Stimulated activated CD4-positive, alpha-beta T cell treated with anti-CD3 and anti-CD28 coated beads, Interleukin-1b, Interleukin-23, amount 100 ng/mL, for 4 hours (primary cell): ENCODE measurements at places on chromosomes 5 and 9.

GRCh38 chr5:79689541-79690466 is at the start of gene CMYA5:
Gene CMYA5, plus strand, starts transcription at chr5:79689836. Its CDS starts 72 bp downstream, at chr5:79689908.
- DNase-seq, result no peak

GRCh38 chr9:125608489-125609224 is 98.4 kb downstream of the MAPKAP1 start:
- no peak for DNase-seq

- DNase-seq, result no peak
Measured at GRCh38 chr9:110592044-110592830, 12.7 kb upstream of the SVEP1 start.

DNA sequence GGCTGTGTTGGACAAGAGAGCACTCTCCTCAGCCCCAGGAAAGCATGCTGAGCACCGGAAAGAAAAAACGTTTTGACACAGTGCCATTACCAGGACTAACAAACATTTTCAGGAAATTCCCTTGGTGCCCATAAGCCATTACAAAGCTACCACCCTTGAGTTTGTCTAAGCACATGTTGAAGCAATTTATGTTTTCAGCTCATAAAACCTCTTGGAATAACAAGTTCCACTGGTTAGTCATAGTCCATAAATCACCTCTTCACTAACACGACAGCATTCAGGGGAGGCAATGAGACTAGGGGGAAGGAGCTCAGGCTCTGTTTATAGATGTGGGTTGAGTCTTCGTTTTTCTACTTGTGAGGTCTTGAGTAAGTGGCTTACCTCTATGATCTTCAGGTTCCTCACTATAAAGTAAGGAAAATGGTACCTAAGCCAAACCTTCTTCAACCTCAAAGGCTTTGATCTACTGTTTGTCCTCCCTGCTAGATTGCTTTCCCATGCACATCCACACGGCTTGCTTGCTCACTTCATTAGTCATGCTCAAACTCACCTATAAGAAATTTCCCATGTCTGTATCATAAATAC is 65.4 kb downstream of the DRD1 start:
- no peak for DNase-seq

DNA sequence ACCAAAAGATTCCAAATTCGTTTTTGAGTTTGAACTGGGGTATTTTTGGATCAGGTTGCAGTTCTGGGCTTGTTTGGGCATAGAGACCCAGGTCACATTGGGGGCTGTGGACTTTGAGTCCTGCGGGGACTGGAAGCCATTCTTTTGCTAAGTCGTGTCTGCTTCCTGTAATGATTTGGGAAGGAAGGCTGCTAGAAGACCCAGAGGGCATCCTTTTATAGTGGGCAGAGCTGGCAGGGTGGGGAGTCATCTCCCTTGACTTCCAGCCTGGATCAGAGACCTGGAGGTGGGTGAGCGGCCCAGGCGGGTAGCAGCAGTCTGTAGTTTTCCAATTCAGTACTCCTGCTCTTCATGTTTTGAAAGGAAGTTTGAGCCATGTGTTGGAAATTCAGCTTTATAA is 11.3 kb downstream of the ZNF618 start:
- DNase-seq, result no peak

DNA sequence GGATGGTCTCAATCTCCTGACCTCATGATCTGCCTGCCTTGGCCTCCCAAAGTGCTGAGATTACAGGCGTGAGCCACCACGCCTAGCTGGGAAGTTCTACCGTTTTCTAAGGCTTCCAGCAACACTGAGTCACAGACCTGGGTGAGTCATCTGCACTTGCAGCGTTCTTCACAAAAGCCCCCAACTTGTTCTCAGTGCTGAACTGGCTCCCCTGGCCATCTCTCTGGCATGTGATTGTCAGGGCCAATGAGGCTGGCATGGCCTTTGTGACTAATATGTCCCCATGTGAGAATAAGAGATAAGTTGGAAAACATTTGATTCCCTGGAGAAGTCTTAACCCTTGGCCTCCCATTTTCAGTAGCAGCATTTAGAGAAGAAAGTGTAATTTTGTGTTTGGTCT is 124.4 kb downstream of the WDR41 start:
- no peak for DNase-seq

DNA sequence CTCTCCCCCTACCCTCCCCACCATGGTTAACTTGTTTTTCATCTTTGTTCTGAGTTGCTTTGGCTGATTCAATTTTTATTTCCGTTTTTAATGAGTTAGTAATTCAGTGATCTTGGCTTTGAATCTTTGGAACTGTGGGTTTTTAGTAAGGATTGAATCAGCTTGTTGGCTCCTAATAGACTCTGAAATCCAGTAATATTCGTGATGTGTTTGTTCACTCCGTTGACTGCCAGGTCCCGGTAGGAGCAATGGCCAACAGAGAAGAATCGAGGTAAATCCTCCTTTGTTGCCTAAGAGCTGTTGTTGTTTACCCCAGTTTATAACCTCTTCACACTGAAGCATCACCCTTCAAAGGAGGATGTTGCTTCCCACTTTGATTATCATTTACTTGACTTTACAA is 92.7 kb downstream of the PCSK1 start:
- DNase-seq, result no peak

GRCh38 chr5:158874792-158875191 is 224.9 kb downstream of the EBF1 start:
- DNase-seq, result peak; percentile 2

- no peak for DNase-seq
Measured at GRCh38 chr9:33103501-33104281, 27.2 kb upstream of the SMU1 start.

GRCh38 chr5:78841767-78842166 is 143.3 kb downstream of the ARSB start:
- no peak for DNase-seq

GRCh38 chr5:41670216-41670615 is 159.8 kb upstream of the PLCXD3 start:
- no peak for DNase-seq

DNA sequence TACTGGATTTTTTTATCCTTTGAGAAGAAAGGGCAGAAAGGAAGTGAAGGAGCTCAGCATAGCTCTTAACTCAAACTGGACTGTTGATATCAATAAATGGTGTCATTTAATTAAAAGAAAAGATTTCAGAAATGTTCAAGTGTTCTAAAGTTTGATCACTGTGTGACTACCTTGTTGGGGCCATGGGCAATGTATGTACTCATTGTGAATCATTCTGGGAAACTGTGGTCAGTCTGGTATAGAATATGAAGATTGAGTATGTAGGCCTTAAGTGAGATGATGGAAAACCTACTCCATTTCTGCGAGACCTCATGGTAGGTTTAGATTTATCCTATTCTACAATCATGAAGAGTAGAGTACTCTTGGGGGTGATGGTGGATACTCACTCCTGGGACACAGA is 164.5 kb upstream of the RGS7BP start:
- DNase-seq, result no peak

DNA sequence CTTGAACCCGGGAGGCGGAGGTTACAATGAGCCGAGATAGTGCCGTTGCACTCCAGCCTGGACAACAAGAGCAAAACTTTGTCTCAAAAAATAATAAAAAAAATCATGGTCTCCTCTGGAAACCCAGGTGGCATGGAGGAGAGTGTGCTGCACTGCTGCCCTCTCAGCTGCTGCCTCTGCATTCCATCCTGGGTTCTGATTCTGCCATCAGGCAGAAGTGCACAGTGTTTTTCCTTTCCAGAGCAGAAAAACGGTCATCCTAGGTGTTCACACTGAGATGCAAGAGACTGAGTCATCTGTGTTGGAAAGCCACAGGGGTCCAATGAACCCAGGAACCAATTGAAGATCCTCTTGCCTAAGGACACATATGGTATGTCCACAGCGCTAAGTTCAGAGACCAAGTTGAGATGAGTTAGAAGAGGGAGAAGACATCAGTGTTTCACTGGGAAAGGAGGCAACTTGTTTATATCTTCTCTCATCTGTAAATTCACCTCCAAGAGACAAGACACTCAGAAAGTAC is 88.8 kb upstream of the DMRT1 start:
- DNase-seq, result no peak

DNA sequence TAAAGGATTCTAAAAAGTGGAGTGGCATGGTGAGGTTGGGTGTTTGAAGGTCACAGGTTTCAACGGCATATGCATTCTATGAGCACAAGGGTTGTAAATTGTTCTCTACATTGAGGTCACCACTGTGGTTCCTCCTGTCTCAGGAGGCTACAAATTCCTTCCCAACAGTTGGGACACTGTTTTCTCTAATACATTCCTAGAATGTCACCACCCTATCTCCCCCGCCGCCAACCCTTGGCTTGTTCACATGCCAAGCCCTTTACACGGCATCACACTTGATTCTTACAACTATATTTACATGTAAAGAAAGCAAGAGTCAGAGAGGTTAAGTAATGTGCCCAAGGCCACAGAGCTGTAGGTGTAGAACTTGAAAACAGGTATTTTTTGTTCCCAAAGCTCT is 315.1 kb downstream of the RAB3C start:
- no peak for DNase-seq

DNA sequence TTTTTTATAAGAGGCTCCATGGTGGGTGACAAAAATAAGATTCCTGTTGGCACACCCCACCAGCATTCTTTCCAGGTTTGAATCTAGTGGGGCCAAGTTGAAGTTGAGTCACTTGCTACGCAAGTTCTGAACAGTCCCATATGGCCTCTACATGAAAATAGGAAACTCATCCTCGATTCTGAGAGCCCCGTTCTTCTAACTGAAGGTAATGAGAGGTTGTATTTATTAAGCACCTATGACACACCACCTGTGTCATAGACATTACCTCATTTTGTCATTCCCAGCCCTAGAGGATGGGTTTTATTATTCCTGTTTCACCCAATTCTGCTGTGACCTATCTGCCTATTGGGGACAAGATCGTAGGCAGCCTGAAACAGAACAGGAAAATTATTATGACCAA is 131.7 kb downstream of the ACTL7B start:
- DNase-seq, result no peak

DNA sequence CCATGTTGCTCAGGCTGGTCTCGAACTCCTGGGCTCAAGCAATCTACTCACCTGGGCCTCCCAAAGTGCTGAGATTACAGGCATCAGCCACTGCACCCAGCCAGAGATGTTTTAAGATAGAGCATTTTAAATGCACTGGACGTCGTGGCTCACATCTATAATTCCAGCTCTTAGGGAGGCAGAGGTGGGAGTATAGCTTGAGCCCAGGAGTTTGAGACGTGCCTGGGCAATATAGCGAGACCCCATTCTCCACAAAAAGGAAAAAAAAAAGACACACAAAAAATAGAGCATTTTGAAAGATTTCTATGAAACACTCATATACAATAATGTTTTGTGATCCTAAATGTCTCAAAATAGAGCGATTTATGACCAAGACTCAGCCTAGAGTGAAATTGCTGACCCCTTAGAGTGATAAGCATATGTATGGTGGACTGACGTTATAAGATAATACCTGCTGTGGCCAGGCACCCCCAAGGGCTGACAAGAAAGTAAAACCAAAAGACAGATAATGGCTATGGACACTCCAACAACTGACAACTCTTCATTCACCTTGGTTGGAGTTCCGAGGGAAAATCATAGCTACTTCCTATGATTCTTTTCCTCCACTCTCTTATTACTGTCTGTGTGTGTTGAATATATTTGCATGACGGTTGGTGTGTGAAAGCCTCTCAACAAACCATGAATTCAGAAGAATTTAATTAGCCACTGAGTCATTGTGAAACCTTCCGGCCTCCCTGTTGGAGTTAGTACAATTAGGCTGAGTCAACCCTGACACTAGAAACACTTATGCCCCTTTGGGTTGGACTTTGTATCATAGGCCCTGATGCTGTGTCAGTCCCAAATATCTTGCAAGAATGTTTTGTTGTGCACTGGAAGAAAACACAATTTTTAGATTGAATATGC is 526.5 kb upstream of the NUDT12 start:
- no peak for DNase-seq

DNA sequence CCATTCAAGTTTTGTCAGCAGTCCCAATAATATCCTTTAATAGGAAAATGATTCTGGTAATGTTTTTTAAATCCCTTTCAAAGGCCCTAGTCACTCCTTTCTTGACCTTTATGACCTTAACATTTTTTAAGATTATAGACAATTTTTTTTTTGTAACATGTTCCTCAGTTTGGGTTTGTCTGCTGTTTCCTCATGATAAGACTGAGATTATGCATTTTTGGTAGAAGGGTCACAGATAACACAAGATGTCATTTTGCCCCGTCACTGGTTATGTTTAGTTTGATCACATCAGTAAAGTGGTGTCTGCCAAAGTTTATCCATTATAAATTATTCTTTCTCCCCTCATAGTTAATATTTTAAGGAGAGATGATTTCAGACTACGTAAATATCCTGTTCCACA is 16.0 kb upstream of the PTPDC1 start:
- DNase-seq, result no peak

DNA sequence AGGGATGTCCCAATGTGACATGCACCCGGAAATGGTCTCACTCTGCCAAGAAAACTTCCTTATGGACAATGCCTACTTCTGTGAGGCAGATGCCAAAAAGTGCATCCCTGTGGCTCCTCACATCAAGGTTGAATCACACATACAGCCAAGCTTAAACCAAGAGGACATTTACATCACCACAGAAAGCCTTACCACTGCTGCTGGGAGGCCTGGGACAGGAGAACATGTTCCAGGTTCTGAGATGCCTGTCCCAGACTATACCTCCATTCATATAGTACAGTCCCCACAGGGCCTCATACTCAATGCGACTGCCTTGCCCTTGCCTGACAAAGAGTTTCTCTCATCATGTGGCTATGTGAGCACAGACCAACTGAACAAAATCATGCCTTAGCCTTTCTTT is 37.6 kb upstream of the CCDC152 start:
- no peak for DNase-seq

DNA sequence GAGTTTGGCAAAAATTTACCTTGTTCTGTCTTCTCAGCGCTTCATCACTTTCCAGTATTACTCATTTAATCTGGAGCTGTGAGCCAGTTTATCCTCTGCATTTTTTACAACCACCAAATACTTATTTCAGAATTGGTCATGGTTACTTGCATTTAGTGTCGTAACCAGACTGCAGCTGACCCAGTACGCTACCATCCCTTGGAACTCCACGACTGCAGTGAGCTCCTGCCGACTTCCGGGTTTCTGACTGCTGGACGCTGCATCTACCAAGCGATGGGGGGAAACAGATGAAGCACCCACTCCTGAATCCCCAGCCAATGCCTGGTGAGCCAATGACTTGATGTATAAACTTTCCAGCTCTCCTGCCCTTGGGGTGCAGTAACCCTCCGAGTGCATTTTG is 174.4 kb upstream of the PRLR start:
- DNase-seq, result no peak

GRCh38 chr9:69949396-69949795 is 94.3 kb upstream of the MAMDC2 start:
- no peak for DNase-seq

- no peak for DNase-seq
Measured at GRCh38 chr9:107312376-107313050, 29.4 kb downstream of the RAD23B start.

DNA sequence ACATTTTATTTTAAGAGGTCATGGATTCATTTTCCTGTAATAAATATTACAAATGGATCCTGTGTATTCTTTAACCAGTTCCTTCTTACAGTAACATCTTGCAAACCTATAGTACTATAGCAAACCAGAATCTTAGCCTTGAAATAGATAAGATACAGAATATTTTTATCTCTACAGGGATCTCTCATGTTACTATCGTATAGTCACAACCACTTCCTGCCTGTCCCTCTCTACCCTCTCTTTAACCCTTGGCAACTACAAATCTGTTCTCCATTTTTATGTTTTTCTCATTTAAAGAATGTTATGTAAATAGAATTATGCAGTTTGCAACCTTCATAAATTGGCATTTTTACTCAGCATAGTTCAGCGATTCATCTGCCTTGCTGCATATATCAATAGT is 454.0 kb downstream of the DIRAS2 start:
- DNase-seq, result no peak

GRCh38 chr5:83741571-83741970 is 20.9 kb upstream of the HAPLN1 start:
- no peak for DNase-seq
